Type B pancreatic cell (in vitro differentiated cells): ENCODE measurements at places on chromosomes 6 and 20.

- DNase-seq: no peak
Observed at GRCh38 chr20:44884907-44885391, 556 bp upstream of the YWHAB start.

DNA sequence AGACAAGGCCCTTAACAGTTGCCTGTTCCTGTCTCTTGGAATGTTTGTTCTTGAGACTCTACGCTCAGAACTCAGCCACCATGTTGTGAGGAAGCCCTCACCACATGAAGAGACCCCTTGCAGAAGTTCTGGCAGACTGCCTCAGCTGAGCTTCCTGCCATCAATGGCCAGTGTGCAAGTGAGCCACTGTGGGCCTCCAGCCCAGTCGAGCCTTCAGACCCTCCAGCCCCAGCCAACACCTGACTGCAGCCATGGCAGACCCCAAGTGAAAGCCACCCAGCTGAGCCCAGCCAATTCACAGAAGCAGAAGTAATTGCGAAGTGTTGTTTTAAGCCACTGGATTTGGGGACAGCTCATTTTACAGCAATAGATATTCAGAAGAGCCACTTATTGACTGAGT, 78.3 kb downstream of the SNX5 start:
- DNase-seq: no peak

GRCh38 chr6:161023316-161023715, 31.7 kb downstream of the MAP3K4 start:
- no peak for DNase-seq

- no peak for DNase-seq
Observed at GRCh38 chr6:138030872-138031271, 76.3 kb downstream of the PERP start.

DNA sequence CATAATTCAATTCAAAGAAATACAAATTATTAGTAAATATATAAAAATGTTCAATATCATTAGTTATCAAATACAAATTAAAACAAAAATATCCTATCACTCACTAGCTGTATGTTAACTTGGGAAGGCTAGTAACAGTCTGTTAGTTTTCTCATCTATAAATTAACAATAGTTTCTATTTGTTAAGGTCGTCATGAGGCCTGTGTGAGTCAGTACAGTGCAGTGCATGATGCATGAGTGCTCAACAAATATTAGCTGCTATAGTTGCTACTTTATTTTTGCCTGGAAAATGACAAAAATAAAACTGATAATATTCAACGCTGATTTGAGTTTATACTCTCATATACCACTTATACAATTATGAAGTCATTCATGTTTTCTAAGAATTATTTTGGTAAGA, 401.6 kb upstream of the RUNX2 start:
- no peak for DNase-seq

- DNase-seq: no peak
Observed at GRCh38 chr20:48704761-48705160, 123.0 kb downstream of the PREX1 start.

DNA sequence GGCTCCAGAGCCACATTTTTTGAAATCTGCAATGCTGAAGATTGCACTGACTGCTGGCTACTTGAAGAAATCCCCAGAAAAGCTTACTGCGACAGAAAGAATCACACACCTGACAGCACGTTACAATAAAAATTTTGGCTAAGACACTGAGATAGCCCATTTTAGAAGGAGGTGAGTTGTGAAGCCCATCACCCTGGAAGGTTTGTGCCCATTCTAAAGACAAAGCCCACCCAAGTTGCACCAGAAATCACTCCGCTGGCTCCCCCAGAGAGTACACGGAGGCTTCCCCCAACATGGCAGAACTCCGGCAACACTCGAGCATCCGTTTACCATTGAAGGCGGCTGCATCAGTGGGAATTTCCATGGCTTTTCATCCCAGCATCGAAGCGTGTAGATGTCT, 29.4 kb downstream of the LPA start:
- no peak for DNase-seq

DNA sequence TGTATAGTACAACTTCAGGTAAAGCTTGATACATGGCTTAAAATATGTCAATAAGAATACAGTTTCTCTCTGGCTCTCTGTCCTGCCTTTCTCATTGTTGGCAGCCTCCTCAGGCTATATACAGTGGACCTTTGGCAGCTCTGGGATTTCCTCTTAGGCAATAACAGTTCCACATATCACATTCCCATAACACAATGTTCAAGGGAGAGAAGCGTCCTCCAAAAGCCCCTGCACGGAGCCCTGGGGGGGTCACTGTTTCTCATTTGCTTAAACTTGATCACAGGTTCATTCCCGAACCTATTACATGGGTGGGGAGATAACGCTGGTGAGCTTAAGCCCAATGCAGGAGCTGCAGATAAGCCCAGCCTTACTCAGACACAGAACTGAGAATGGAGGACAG, 4.4 kb upstream of the FLRT3 start:
- no peak for DNase-seq

DNA sequence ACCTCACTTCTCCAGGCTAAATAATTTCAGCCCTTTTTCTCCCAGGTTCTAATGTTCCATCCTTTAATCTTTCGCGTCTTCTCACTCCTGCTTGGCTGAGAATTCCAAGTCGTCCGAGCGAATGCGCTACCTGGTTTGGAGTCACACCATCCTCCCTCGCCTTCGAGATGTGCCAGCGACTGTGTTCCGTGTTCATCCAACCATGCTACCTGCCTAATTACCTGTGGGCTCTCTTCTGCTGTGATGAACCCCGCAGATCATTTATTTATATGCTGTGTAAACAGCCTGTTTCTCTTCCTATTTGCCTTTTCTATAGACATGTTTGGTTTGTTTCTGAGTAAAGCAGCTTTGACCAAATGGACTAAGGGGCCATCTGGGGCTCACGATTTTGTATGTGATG, 83.5 kb upstream of the TMEM181 start:
- no peak for DNase-seq

GRCh38 chr6:134539865-134540323, 222.0 kb upstream of the SGK1 start:
- DNase-seq: no peak
